ENCODE measurements at places on chromosomes 2 and 18.

DNA sequence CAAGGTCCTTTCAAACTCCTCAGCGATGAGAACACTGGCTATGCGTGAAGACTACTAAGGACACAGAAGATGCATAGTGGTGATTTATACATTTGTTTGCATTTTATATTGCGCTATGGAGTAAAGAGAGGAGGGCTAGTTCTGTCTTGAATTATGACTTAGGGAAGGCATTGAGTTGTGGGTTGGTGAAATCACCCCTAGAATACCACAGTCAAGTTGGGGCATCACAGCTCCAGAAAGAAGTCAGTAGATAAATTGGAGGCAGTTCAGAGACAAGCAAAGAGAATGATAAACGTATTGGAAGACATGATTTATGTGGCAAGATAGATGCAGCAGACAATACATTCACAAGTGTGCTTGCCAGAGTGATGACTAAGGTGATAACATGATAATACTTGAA lies 460.4 kb downstream of the EPHA4 start:
- DNase-seq, result no peak

GRCh38 chr2:27288610-27289009 lies 6.4 kb downstream of the TRIM54 start:
- DNase-seq, result no peak

- DNase-seq, result peak; percentile 32
Measured at GRCh38 chr18:23872701-23873550, 141.6 kb upstream of the TTC39C start.

- peak; percentile 28 for DNase-seq
Measured at GRCh38 chr2:95039363-95039762, 13.9 kb downstream of the MAL start.

DNA sequence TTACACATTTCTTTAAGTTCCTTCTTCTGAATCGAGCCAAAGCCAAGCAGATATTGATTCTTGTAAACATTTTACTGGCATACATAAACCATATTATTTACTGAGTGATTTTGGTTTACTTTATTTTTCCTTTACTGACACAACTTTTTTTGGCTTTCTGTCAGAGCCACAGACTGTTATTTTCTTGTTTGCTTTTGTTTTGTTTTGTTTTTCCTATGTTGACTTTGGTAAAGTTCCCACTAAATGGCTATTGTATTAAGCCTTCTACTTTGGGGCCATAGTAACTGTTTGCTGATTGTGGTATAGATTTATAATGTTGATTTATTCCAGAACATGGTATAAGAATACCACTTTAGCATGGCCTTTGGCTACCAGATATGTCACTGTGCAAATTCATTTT lies 419.4 kb downstream of the DCDC2C start:
- no peak for DNase-seq

DNA sequence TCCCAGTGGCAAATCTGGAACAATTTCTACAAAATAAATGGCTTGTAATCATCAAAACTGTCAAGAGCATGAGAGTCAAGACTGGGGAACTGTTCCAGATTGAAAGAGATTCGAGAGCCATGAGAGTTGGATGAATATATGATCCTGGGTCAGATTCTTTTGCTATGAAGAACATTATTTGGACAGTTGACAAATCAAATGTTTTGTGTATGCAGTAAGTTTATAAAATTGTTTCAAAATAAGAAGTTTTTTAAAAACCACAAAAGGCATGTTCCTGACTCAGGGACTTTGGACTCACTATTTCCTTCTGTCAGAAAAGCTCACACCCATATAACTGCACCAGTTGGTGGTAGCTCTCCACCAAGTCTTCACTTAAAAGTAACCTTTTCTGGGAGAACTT lies 38.5 kb downstream of the ROCK2 start:
- DNase-seq, result no peak

DNA sequence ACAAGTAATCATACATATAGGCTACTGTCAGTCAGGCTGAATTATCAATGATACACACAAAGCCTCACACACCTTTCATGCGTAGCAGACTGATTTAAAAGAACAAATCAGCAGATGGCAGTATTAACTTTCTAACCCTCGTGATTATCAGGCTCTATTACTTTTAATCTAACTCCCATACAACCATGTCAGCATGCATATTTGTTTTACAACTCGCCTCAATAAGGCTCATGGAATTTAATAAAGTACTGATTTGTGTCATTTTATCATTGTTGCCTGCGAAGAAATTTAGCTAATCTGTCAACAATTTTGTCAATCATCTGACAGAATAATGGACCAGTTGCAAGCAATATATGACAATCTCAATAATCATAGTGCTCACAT lies 82.8 kb downstream of the SLC25A12 start:
- no peak for DNase-seq

DNA sequence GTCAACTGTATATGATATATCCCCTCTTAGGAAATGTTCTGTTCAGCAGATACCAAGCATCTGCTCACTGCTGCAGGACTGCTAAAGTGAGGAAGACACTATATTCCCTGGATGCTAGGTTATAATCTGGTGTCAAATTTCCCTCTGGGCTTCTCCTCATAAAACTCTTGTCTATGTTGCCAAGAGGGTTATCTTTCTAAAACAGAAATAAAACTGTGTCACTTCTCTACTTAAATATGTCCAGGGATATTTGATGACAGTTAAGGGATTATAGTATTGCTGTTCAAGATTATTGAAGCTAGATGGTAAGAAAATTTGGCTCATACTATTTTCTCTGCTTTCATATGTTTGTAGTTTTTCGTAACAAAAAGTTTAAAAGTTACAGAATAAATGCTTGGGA lies 30.5 kb upstream of the SNRNP27 start:
- no peak for DNase-seq

DNA sequence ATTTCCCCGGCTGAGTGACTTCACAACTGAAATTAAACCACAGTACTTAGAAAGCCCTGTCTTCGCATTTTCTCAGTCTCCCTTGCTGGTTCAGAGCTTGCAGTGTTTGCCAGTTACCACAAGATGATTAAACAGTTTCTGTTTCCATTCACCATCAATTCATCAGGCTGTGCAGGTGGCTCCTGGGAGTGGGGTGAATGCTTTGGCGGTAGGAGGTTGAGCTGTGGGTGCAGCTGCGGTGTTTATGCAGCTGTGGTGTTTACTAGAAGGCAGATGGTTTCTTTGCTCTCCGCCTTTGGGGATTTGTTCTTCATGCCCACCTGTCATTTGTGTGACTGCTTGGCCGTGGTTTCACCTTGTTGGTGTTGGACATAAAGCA lies 16.1 kb downstream of the ACOXL start:
- peak; percentile 29 for DNase-seq

DNA sequence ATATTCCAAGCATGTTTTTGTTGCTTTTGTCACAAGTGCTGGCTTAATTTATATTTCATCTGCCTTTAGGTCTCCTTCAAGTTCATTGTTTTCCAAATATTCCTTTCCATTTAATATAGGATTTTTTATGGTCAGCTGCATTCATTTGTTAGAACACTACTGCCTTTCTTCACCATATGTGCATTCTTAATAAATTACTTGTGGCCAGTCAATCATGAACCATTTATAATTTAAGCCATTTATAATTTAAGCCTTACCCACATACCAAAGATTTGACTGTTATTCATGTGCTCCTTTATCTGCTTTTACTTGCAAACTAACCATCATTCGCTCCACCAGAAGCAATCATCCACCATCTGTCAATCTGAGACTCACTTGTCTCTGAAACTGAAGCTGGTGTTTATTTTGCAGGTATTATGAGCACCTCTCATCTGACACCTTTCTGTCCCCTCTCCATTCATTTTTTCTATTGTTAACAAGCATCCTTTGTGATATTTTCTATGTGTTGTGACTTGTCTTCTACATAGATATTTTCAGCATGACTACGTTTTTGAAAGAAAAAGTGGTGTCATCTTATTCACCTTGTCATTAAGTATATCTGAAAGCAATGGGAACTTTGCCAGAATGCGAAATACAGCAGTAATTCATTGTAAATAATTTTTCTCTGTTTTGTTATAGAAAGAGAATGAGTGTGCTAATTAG lies 786.8 kb downstream of the KCNJ3 start:
- no peak for DNase-seq

GRCh38 chr2:116582850-116583249 lies 1231.6 kb upstream of the DDX18 start:
- no peak for DNase-seq

- DNase-seq, result no peak
Measured at GRCh38 chr2:20424300-20425290, 22.3 kb upstream of the RHOB start.

GRCh38 chr2:42725657-42726056 lies 38.3 kb downstream of the OXER1 start:
- DNase-seq, result no peak

DNA sequence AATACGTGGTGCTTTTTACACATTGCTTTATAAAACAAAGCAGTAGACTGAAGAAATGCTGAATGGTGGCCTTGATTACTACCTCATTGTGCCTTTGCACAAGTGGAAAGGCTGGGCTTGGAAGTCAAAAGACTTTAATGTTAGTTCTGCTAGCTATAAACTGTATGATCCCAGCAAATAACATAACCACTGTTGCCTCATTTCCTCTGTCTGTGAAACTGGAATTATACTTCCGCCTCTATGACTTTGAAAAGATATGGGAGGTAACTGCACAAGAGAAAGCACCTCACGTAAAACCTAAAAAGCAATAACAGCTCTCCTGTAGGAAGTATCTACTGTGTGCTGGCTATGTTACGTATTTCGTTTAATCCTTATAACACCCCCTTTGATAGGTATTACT lies 43.4 kb upstream of the DSC1 start:
- no peak for DNase-seq

DNA sequence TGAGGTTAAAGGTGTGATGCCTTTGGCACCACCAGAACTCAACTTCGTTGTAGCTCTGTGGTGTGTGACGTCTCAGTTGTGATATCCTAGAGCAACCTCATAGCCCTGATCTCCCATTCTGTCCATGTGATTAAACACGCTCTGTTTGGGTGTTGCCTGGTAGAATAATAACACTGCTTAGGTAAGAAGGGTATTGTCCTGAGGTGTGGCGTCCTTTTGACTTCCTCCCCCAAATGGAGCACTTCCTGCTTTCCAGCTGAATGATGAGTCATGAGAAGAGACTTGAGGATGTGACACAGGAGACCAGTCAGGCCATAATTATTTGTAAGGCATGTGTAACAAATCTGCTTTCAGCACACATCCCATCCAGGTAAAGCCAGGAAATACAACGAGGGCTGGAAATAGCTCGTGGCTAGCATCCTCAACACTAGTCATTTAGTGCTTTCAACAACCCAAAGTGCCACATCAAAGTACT lies 100.7 kb downstream of the RAPGEF4 start:
- no peak for DNase-seq

DNA sequence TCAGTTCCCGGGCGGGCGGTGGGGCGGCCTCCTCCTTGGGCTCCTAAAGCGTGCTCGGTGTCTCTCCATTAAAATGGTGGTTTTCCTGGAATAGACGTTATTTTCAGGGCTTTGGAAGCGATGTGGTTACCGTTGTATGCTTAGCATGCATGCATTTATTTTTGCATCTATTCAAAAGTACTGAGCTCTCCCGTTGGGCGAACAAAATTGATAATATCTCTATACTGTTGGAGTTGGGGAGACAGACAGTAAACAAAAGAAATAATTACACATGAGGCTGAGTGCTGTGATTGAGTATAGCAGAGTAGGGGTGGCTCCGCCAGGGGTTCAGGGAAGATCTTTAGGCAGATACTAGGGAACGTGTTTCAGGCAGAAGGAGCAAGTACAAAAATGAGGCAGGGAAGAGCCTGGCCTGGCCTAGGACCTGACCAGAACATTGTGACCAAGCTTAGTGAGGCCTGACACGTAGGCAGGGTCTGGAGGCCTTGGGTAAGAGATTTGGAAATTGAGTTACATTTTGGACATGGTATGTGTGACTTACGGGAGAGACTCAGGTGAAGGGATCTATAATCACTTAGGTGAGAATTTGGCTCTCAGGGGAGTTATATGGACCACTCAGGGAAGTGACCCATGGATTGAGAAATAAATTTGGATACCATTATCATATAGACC lies 674 bp downstream of the NCAPH start:
- DNase-seq, result no peak

GRCh38 chr2:17652681-17653394 lies 100.8 kb downstream of the SMC6 start:
- DNase-seq, result no peak

- DNase-seq, result no peak
Measured at GRCh38 chr2:133802409-133803039, 234.3 kb upstream of the NCKAP5 start.

All from stimulated activated CD4-positive, alpha-beta T cell treated with anti-CD3 and anti-CD28 coated beads, Interleukin-1b, Interleukin-23, amount 100 ng/mL, for 4 hours (primary cell).